ENCODE measurements at places on chromosomes 6 and 20.

GRCh38 chr6:136952714-136953260, 30.7 kb downstream of the SLC35D3 start:
- no peak for DNase-seq

DNA sequence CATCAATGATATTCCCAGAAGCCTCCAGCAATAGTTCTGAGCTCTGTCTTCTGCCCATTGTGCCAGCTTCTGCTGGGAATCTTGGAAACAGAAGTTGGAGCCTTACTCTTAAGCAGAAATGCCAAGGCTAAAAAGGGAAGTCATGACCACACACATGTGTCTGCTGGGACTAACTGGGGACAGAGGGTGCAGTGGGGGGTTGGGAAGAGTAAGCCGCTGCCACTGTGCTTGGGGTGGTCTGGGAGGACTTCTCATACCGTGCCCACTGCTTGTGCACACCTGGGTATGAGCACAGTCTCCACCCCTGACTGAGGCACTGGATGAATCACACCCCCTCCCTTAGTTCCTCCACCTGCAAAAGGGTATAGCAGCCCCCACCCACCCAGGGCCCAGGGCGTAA, 90.7 kb downstream of the CDC5L start:
- DNase-seq = no peak

- peak; percentile 45 for DNase-seq
These were observed 82.0 kb upstream of the EDN1 start for GRCh38 chr6:12208190-12208589.

- no peak for DNase-seq
These were observed 61.4 kb upstream of the MTRF1L start for GRCh38 chr6:153063936-153064335.

- DNase-seq = no peak
These were observed 18.2 kb downstream of the NEDD9 start for GRCh38 chr6:11214084-11214833.

GRCh38 chr6:110815015-110815410, 256 bp downstream of the CDK19 start:
- no peak for DNase-seq

GRCh38 chr20:12911372-12911771, 97.4 kb upstream of the SPTLC3 start:
- no peak for DNase-seq

DNA sequence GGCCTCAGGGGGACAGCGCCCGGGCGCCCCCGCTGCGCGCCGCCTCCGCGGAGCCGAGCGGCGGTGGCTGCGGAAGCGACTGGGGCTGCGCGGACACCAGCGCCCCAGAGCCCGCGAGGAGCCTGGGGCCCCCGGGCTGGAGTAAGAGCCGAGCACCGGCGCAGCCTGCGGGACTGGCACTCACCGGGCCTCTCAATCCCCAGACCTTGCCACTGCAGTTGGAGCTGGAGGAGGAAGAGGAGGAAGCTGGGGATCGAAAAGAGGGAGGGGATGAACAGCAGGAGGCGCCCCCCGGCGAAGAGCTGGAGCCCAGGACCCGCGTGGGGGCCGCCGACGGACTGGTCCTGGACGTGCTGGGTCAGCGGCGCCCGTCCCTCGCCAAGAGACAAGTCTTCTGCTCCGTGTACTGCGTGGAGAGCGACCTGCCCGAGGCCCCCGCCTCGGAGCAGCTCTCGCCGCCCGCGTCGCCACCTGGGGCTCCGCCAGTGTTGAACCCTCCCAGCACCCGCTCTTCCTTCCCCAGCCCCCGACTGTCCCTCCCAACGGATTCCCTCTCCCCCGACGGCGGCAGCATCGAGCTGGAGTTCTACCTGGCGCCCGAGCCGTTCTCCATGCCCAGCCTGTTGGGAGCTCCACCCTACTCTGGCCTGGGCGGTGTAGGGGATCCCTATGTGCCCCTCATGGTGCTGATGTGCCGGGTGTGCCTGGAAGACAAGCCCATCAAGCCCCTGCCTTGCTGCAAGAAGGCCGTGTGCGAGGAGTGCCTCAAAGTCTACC, 590 bp downstream of the RNF217 start:
- DNase-seq = peak; percentile 45

GRCh38 chr6:119612911-119613381, 263.4 kb upstream of the MAN1A1 start:
- no peak for DNase-seq

DNA sequence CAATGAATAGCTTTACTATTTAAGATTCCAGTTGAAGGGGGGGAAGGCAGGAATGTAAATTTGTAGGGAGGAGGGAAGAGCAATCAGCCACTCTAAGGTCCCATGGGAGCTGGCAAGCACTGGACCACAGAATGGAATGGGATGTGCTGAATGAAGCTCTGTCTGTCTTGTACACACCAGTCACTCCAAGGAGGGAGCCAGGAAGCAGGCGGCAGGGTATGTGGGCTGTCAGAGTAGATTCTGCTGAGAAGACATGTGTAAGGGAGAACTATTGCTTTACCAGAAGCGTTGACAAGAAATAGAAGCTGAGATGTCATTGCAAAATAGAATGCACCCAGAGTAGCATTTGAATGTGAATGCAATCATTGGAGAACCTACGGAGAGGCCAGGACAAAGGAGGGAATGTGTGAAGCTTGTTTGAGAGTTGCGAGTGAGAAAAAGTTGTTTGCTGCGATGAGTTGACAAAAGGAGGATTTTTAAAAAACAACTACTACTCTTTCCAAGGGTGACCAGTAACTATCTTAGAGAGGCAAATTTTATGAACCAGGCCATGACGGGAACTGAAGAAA, 25.2 kb upstream of the PDE7B start:
- no peak for DNase-seq

DNA sequence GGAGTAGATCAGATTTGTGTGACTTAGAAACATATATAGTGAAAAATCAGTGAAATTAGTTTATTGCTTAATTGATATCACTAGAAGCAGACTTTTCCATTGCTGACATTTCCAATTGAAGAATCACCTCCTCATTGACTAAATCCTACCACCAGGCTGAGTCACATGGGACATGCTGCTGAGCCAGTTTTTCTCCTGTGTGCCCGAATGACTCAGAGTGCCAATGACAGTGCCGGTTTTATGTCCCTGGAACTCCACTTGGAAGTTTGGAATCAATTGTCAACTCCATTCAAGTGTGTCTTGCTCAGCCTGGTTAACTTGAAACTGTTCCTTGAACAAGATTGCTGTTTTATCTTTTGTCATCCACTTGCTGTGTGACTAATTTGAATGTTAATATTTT, 316.1 kb upstream of the PRDM1 start:
- peak; percentile 53 for DNase-seq

DNA sequence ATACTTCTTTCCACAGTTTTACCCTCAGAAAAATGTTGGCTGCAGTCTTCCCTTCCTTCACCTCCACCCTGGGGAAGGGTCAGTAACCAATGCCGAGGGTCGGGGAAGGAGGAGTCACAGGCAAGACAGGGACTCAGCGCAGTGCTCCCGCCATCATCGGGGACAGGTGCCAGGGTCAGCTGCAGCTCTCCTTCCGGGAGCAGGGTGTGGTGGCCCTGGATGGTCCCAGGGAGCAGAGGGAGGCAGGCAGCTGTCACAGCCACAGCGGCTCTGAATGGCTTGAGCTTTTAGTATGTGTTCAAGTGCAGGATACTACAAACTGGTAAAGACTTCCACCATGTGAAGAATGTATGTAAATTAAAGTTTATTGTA, 26.0 kb upstream of the PI16 start:
- peak; percentile 21 for DNase-seq

DNA sequence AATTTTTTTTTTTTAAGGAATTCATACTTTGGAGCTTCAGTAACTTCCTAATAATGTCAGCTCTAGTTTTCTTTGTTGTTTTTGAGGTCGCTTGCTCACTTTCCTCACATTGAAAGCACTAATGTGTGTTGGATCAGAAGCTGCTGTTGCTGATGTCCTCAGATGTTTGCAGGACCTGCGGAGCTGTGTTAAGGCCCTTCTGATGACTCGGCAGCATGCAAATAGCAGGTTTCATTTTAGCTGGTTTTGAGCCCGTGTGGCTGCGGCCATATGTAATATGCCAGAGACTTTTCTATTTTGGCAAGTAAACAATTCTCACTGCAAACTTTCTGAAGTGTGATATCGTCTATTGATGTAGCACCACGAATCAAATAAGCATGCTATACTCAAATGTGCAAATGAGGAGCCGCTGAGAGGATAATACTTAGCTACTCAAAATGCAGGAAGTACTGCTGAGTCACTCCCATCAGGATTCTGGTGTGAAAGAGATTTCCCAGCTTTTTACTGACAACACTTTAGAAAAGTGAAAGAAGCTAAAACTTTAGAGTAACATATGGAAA, 187.8 kb downstream of the SASH1 start:
- no peak for DNase-seq

DNA sequence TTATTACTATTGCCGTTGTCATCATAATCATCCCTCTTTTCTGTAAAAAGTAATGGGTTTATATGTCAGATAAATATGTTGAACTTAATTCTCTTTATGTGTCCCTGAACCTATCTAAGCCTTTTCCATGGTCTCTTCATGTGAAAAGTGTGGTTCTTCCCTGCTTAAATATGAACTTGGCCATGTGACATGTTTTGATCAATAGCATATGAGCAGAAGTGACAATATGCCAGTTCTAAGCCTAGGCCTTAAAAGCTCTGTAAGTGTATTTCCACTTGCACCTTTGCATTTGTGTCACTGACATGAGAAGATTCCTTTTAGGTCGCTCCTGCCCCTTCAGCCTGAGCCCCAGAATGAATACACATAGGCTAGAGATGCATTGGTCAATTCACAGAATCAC, 188.4 kb upstream of the CCN2 start:
- DNase-seq = no peak

DNA sequence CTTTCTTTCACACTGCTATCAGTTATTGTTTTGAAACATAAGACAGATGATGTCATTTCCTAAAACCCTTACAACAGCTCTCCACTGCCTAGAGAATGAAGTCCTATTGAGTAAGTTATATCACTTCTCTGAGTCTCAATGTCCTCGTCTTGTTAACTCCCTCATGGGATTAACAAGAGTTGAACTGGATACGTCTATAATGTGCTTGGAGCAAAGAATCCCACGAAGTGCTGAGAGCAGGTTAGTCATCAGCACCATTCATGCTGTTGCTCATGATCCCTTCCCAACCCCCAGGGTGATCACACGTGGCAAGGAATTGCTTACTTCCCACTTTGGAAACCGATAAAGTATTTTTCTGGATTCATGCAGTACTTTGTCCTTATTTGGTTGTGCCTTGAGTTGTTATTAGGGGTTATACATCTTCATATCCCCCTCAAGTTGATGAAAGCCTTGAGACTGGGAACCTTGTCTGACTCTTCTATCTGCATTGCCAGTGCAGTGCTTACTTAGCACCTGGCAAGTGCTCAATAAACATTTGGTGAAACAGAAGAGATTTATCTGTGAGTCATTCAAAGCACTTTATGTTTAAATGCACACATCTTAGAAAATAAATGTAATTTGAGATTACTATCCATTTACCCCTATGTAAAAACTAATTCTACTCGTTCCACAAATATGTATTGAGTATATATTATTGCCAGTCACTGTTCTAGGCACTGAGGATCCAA, 487.5 kb downstream of the EPM2A start:
- no peak for DNase-seq

GRCh38 chr20:37504404-37505096, 16.5 kb upstream of the NNAT start:
- DNase-seq = no peak

GRCh38 chr6:158050955-158051354, 69.3 kb downstream of the SYNJ2 start:
- no peak for DNase-seq

DNA sequence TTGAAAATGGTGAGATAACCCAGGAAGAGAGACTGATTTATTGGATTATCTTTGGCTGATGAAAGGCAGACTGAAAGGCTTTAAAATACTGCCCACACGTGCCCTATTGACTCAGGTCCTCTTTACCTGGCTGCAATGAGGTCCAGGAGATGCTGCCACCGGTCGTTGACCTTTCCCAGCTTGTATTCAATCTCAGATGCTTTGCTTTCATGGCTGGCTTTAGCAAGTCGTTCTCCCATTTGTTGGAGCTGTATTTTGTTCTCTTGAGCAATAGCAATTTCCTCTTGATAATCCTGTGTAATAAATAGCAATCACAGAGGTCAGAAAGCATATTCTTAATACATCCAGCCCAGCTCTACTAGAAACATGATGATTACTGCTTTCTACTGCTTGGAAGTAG, 368.8 kb downstream of the ESR1 start:
- no peak for DNase-seq

GRCh38 chr20:46951405-46951804, 56.8 kb downstream of the EYA2 start:
- DNase-seq = no peak

DNA sequence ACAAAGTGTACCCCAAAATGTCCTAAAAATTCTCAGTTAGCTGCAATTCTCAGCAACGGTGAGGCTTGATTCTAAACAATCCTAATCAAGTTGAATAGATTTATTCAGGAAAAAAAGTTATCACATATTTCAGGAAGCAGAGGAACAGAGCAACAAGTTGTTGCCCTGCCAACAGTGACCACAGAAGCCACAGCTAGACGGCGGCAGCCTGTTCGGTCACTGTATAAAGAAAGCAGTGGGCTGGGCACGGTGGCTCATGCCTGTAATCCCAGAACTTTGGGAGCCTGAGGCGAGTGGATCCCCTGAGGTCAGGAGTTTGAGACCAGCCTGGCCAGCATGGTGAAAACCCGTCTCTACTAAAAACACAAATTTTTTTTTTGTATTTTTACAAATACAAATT, 171.2 kb upstream of the BMP5 start:
- peak; percentile 3 for DNase-seq

DNA sequence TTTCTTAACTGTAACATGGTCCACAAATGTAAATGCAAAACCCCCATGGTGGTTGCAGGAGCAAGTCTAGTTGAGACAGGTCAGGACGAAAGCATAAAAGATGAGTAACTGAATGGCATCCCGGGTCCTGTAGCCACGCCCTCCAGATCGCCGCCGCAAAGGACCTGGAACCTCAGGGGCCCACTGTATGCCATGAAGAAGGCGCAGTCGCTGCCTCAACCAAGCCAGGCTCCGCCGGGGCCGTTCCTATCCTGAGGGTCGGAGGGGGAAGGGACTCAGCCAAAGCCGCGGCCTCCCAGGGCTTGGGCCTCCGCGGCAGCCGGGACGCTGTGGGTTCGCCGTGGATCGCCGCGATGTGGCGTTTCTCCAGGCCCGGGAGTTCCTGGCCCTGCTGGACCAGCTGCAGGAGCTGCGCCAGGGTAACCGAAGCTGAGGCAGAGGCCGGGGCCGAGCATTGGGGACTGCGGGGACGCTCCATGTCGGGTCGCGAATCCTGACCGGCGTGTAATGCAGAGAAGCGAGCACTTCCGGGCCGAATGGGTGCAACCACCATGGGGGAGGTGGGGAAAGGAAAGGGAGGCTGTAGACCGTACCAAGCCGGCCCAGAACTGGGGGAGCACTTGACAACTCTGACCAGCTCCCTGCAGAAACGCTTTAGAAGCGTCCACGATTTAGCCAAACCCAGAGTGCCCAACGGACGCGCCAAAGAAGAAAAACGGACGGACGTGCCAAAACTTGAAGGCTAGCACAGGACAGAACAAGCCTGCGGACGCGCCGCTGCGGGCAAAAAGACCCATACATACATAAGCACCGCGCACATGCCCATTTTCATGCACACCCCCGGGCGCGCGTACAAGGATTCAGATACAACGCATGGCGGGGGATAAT, 11.1 kb downstream of the RPL7L1 start:
- peak; percentile 93 for DNase-seq

GRCh38 chr6:54194067-54194466, 82.8 kb downstream of the MLIP start:
- no peak for DNase-seq

Data from adrenal gland (tissue), 19 donors.